ENCODE measurements at places on chromosomes 1 and 21. TPM values are rescaled to one million over a fixed set of nuclear protein-coding genes. Genes with fewer than 3 reads are reported as not detected.
A peak's percentile ranks its signal among the peaks of the same experiment; 100 is the strongest.

Gene PRKAA2
- 0.44 TPM for total RNA-seq

DNA sequence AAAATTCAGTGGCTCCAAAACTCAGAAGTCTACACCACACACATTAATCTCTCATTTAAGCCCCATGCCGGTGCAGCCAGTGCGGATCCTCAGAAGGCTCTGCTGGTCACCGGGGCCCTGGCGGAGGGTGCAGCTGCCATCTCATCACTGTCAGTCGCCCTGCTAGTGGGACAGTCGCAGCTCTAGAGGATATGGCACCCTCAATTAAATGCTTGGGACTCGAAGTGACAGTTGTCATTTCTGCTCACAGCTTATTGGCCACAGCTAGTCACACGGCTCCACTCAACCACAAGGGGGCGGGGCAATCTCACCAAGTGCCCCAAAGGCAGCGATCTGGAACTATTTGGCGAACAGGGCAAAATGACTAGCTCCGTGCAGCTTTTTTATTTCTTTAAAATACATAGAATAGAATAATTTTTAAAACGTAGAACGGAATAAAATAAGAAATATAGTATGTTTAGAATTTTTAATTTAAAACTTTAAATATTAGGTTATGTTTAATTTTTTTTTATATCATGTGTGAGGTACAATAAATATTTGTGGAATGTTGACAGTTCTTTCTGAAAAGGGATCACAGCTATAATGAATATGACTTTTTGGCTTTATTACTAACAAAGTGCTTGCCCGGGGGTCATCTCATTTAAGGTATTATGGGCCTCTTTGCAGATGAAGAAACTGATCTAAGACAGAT is 8.0 kb upstream of the MAN1C1 start:
- ATAC-seq = peak; percentile 77

Gene LIN28A
- not detected for total RNA-seq

- ATAC-seq = no peak
Observed at GRCh38 chr1:234955107-234955731, 173.4 kb downstream of the TOMM20 start.

DNA sequence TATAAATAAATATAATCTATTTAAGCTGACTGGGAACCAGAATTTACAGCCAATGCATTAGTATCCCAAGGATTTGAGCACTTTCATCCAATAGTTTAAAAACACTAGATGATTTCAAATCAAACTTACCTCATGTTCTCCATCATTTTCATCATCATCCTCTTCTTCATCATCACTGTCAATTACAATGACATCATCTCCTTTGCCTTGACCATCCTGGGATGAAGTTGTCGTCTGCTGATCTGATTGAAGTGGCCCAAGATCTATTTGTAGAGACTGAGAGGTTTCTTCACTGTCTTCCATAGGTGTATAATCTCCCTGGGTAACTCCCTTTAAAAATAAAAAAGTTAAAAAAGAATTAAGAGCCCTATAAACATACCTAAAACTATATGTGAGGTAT is 47.7 kb downstream of the TPR start:
- ATAC-seq = no peak

Gene TARDBP
- total RNA-seq = 94.1 TPM

GRCh38 chr1:199020904-199021303 is 382.1 kb downstream of the PTPRC start:
- ATAC-seq = no peak

Gene STYXL2
- total RNA-seq = not detected

DNA sequence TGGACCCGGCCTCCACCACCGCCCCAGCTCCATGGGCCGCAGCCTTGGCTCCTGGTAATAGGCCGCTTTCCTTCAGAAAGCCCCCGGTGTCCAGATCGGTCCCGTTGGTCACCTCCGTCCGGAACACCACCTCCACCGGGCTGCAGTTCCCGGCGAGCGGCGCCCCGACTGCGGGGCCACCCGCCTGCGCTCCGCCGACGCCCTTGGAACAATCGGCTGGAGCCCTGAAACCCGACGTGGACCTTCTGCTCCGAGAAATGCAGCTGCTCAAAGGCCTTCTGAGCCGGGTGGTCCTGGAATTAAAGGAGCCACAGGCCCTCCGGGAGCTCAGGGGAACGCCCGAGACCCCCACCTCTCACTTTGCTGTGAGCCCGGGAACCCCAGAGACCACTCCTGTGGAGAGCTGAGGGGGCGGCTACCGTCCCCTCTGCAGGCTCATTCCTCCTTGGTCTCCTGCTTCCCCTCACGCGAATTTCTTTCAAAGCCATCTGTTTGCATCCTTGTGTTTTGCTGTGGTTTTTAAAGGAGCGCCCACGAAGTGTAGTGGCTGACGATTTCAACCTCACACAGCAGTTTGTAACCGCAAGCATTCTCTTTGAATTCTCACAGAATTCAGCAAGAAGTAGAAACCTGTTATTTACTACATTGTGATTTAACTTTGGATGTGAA is 6.0 kb downstream of the FCRLB start:
- no peak for ATAC-seq

Gene MX2
- total RNA-seq = 4.2 TPM

GRCh38 chr1:11989669-11990068 is 9.4 kb downstream of the MFN2 start:
- no peak for ATAC-seq

Gene CD5L
- total RNA-seq = not detected

Measured in esophagus mucosa (tissue), 1 donor.